H9 (cell line): ENCODE measurements at places on chromosomes 11 and 22. TPM values are rescaled to one million over a fixed set of nuclear protein-coding genes. Genes with fewer than 3 reads are reported as not detected.

DNA sequence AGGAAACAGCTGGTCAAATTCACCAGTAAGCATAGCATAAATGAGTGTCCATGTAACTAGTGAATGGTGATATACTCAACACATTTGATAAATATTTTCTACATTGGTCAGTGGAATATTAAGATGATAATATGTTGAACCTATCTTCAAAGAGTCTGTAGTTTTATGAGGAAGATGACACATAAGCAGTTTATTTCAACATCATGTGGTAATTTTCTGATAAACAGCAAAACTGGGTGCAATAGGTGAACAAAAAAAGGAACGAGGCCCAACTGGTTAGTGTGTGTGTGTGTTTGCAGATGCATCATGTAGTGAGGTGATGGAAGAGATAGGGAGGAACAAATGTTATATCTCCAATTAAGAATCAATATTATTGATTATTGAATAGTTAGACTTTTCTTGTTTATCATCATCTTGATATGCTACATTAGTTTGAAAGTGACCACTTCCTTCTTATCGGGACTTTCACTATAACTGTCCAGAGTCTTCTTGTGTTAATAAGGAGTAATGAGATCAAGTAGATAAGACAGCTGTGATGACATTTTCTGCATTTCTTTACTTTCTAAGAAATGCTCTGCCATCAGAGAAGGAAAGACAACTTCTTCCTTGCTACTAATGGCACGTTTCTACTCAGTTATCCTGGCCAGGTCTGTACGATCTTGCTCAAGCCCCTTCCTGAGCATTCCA is 270.7 kb downstream of the ETS1 start:
- no peaks in the 10 kb centered on the region for H3K27me3 ChIP-seq
- peaks cover 13% of the 10 kb centered on the region for H3K36me3 ChIP-seq
- DNase-seq: no peak
- H3K27ac ChIP-seq: no peak overlapping the region
- H3K4me1 ChIP-seq: no peaks in the 10 kb centered on the region

PYGM gene
- 3.6 TPM in 2 replicates for total RNA-seq

DNA sequence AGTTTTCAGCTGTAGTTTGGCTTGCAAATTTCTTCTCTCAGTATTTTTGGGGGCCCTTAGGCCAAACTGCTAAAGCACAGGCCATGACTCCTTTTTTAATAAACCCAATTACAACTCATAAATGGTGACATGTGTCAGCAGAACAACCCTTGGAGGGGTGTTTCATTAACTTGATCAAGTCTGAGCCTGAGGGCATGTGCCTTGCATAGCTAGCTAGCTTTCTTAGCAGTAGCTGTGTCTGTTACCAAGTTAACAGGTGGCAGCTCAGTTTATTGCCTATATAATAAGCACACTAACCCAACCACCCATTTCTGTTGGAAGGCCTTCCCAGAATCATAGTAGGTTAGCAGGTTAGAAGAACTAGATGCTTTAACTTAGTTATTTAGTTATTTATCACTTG is 950.3 kb upstream of the CCDC90B start:
- peaks cover 1% of the 10 kb centered on the region; the same call in 1 of the 2 replicates for H3K4me1 ChIP-seq
- no peak overlapping the region for H3K27ac ChIP-seq
- H3K36me3 ChIP-seq: no peaks in the 10 kb centered on the region
- DNase-seq: no peak

FERMT3 gene
- 6.6 and 10.6 TPM in 2 replicates for total RNA-seq

MS4A4A gene
- not detected in 2 replicates for total RNA-seq

- H3K27ac ChIP-seq: no peak overlapping the region
- H3K4me1 ChIP-seq: peaks cover 37% of the 10 kb centered on the region
- H3K27me3 ChIP-seq: no peaks in the 10 kb centered on the region
- peak overlapping the region; percentile 74 for H3K4me3 ChIP-seq
These were observed 4.4 kb downstream of the BCL9L start for GRCh38 chr11:118921121-118921928.

GRCh38 chr11:12408156-12408770 is 30.9 kb downstream of the PARVA start:
- H3K27me3 ChIP-seq: no peaks in the 10 kb centered on the region
- no peak overlapping the region for H3K4me3 ChIP-seq
- H3K27ac ChIP-seq: no peak overlapping the region
- H3K36me3 ChIP-seq: peaks cover 7% of the 10 kb centered on the region
- no peak for DNase-seq

DNA sequence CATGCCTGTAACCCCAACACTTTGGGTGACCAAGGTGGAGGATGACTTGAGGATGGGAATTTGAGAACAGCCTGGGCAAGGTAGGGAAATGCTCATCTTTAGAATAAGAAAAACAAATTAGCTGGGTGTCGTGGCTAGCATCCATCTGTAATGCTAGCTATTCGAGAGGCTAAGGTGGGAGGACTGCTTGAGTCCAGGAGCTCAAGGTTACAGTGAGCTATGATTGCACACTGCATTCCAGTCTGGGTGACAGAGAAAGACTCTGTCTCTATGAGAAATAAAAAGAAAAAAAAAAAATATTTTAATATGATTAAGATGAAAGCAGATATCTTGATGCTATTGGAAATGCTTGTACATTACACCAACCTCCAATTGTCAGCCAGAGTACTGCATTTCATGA is 28.6 kb upstream of the DDX10 start:
- H3K27me3 ChIP-seq: no peaks in the 10 kb centered on the region
- H3K36me3 ChIP-seq: peaks cover 8% of the 10 kb centered on the region
- H3K27ac ChIP-seq: no peak overlapping the region
- H3K4me1 ChIP-seq: no peaks in the 10 kb centered on the region; the same call in 1 of the 2 replicates
- H3K4me3 ChIP-seq: no peak overlapping the region

ADAMTS15 gene
- 1.3 and 1.5 TPM in 2 replicates for total RNA-seq

LMNTD2 gene
- 4.2 and 4.7 TPM in 2 replicates for total RNA-seq

DNA sequence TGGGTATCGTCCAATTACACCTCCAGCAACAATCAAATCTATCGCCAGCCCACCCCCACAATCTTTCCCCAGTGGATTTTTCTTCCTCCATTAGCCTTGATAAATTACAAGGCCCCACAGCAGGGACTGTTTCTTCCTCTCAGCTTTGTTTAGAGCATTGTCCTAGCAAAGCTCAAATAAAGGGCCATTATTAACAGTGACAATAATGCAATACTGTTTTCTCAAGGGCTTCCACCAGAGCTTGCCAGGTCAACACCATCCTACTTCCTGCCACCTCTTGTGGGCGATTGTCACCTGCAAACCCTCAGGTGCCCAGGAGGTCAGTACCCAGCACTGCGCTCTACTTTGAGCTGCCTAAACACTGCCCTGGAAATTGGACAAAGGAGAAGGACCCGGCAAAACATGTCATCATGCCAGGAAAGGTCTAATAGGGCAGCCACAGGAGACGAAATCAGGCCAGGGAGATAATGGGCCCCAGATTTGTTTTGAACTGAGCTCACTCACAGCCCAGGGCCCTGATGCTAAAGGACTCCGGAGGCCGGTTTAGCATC is 95.2 kb downstream of the ABTB2 start:
- no peaks in the 10 kb centered on the region for H3K27me3 ChIP-seq
- DNase-seq: no peak
- H3K4me3 ChIP-seq: no peak overlapping the region
- H3K27ac ChIP-seq: no peak overlapping the region
- H3K36me3 ChIP-seq: no peaks in the 10 kb centered on the region
- peaks cover 4% of the 10 kb centered on the region; the same call in 1 of the 2 replicates for H3K4me1 ChIP-seq
